ENCODE measurements at places on chromosomes 16 and 17.

- DNase-seq: no peak
Observed at GRCh38 chr17:72139212-72139611, 18.4 kb downstream of the SOX9 start.

GRCh38 chr16:17350207-17350606 is 120.6 kb downstream of the XYLT1 start:
- no peak for DNase-seq

DNA sequence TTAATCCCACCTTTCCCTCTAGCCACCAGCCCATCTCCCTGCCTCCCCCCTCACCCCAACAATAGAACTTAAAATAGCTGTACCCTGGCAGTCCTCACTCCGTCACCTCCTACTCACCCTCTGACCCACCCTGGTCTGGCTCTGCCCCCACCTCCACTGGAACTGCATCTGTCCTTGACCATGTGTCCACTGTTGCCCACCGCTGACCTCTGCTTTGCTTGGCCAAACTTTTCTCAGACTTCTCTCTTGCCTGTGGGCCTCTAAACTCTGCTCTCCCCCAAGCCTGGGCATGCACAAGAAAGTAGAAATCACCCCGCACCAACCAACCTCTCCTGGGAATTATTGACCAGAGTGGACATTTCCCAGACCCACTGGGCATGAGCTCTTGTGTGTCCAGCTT is 169.8 kb downstream of the WSCD1 start:
- no peak for DNase-seq

DNA sequence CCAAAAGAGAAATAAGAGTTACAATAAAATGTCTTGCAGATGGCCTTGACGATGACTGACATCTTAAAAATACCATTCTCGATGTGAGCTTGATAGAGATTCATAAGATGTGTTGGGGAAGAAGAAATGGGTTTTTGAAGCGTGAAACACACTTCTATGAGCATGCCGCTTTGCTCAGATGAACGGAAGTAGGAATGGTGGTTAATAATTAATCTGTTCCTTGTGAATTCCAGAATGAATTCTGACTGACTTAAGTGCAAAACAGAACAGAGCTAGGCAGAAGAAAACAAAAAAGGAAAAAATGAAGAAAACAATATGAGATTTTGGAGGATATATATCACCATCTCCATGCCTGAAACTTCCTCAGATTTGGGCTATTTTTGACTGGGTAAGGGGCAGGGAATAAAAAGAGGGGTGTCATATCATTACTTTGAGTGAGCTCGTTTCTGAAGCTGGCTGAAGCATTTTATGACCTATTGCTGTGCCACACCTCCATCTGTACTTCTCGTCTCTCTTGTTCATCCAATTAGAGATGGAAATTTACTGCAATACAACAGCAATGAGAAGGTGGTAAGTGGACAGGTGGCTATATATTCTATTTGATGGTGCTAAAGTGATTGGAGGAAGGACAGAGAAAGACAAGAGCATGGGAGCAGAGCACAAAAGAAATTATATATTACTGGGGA is 1152.0 kb upstream of the CDH8 start:
- DNase-seq: no peak

GRCh38 chr17:56602292-56603130 is 9.0 kb downstream of the NOG start:
- DNase-seq: no peak

DNA sequence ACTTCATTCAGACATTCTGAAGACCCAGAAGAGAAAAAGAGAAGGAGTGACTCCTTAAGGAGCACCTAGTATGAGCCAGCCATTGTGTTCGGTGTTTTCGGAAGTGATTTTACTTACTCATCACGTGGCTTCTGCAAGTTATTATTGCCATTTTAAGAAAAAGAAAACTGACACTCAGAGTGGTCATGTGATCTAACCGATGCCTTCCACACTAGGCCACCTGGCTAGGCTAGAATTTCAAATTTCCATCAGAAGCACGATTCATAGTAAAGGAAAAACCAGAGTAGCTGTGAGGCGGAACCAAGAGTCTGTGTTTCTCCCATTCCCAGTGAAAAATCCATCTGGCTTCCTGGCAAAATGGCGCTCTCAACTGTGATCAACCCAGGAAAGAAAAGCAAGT is 32.0 kb downstream of the GTF3C1 start:
- no peak for DNase-seq

DNA sequence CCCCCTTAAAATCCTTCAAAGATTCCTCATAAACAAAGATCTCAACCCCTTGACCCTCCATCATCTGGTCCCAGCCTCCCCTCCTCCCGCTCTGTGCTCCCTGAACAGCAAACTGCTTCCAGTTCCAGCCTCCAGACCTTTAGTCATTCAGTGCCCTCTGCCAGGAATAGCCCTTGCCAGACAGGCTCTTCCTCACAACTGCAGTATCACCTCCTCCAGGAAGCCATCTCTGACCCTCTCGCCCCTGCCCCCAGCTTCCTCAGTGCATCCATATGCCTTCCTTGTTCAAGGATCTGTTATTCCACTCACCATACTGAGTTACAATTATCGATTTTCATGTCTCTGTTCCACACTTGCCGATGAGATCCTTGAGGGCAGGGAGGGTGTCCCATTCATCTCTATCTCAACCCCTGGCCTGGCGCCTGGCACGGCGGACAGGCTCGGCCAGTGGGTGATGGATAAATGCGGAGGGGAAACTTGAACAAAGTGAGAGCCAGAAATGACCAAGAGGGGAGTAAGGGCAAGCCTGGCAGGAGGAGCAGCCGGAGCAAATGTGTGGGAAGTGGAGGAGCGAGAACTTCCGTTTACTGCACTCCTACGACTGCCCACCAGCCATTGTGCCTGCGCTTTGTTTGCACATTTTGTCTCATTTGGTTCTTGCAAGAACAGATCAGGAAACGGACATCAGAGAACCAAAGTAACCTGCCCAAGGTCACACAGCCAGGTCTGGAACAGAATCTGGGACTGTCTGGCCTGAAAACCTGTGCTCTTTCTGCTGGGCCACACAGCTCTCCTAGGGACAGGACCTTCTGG is 2.0 kb upstream of the NXPH3 start:
- no peak for DNase-seq

- DNase-seq: no peak
Observed at GRCh38 chr17:3773966-3774365, 27.0 kb downstream of the ITGAE start.

GRCh38 chr16:66692341-66692740 is 4.2 kb downstream of the CMTM4 start:
- no peak for DNase-seq

- no peak for DNase-seq
Observed at GRCh38 chr16:46757339-46758050, 9.4 kb upstream of the MYLK3 start.

DNA sequence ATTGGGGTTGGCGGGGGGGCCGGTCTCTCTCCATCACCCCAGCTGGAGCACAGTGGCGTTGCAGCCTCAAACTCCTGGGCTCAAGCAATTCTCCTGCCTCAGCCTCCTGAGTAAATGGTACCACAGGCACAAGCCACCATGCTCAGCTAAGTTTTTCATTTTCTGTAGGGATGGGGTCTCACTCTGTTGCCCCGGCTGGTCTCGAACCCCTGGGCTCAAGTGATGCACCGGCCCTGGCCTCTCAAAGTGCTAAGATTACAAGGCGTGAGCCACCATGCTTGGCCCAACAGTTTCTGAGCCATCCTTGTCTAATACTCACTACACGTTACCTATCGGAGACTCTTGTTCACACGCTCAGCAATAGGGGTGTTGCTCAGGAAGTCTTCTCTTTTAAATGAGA is 11.6 kb downstream of the WDR59 start:
- DNase-seq: no peak

GRCh38 chr17:43911904-43912303 is 4.6 kb upstream of the MPP2 start:
- DNase-seq: no peak

DNA sequence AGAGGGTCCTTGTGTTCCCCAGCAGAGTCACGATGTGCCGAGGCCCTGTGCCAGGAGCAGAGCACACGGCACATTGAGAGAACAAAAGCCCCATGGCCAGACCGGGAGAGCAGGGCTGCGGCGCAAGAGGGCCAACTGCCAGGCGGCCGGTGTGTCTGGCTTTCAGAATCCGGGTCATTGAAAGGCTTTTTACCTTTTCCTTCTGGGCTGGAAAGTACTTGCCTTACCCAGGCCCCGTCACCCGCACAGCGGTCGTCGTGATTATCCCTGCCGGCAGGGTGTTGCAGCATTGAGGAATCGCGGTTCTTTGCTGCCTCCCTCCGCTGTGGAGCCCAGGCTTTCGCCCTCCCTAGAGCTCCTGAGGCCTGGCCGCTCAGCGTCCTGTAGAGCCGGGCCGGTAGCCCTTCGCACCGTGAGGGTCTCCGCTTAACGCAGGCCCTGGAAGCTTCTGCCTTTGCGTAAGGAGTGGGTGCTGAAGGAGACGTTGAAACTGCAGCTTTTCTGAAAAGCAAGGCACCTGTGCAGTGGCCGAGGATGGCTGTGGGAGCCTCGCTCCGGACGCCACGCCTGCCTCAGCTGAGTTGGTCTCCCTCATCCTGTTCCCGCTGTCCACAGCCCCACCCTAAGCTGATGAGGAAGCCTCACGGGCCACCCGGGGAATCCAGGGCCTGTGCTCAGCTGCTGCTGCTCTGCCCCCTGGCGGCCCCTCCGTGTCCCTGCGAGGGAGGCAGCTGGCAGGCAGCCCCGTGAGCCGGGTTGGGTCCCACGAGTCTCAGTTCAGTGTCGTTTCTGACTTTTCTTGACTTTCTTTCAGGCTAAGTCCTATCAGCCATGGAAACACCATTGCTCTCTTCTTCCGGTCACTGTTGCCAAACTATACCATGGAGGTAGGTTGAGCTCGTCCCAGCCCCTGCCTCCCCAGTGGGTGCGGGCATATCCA is 8.6 kb upstream of the MC1R start:
- peak; percentile 41 for DNase-seq

GRCh38 chr17:48600244-48601098 is 4.3 kb downstream of the HOXB6 start:
- DNase-seq: no peak

GRCh38 chr16:81790830-81791435 is 11.8 kb downstream of the PLCG2 start:
- no peak for DNase-seq

Measured in stimulated activated CD4-positive, alpha-beta T cell treated with anti-CD3 and anti-CD28 coated beads, Interleukin-12 subunit alpha, Interleukin-12 subunit beta, amount 100 ng/mL, for 24 hours (primary cell).